Hematopoietic multipotent progenitor cell treated with erythropoietin and hydrocortisone succinate and interleukin-3 and kit ligand, for 15 days (in vitro differentiated cells): ENCODE measurements at places on chromosomes 3 and 15.

- no peak for DNase-seq
Measured at GRCh38 chr3:192772240-192772894, 45.0 kb upstream of the FGF12 start.

- DNase-seq = no peak
Measured at GRCh38 chr3:135944831-135945230, 20.7 kb upstream of the PPP2R3A start.

GRCh38 chr15:60396560-60396957 is 1.2 kb downstream of the ANXA2 start:
- no peak for DNase-seq

DNA sequence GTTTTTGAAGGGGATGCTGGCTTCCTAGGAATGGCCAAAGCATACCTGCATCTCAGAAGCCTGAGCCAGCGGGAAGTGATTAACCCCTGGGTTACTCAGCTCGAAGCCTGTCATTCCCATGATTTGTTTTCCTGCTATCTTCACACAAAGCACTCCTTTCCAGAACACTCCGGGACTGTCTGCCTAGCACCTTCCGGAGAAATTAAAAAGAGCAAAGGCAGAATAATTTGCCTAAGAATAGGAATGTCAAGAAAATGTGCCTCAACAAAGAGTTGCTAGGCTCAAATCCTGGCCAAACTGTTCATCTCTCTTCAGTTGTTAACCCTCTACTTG is 34.1 kb downstream of the TPM1 start:
- DNase-seq = no peak

GRCh38 chr3:142077155-142077858 is 72.0 kb downstream of the TFDP2 start:
- no peak for DNase-seq

DNA sequence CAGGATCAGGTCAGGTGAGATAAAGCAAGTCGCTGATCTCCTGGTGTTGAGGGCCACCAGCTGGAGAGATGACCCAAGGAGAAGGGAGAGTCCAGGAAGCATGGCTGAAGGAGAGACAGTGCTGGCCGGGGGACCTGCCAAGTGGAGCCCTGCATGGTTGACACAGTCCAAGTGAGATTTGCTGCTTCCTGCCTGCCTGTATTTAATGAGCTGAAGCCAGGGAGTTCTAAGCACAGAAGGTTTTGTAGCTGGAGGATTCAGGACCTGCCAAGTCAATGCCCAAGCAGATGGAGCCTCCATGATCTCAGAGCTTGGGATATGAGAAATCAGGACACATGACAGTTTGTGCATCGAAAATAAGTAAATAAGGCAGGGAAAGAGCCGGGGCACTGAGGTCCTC is 125.6 kb downstream of the SRGAP3 start:
- DNase-seq = no peak

DNA sequence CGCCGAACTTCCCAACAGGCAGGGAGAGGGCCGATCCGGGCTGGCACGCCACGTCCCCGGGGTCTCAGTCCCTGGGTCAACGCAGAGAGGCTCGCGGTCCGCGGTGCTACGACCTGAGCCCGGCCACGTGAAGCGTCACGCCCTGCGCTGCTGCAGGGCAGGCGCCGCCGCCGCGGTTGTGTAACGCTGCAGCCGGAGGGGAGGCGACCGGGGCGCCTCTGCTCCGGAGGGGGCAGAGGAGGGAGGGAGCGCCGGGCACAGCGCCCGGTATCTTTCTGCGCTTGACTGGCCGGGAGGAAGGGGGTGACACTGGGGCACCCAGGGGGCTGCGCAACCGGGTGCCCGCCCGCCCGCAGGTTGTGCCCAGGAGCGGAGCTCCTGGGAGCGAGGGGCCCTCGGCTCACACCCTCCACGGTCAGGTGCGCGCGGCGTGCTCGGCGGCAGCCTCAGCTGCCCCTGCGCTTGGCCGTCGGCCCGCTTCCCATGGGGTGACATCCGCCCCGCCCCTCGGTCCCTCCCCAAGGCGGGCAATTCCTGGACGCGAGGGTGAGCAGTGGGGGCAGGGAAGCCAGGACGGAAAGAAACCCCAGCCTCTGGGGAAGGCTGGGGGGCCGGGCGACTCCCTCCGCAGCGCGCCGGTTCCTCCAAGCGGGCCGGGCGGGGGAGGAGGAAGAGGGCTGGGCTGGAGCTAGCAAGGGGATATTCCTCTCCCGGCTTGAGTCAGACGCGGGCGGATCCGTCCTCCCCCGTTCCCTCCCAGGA is 852 bp upstream of the BHLHE40 start:
- DNase-seq = peak; percentile 45

GRCh38 chr15:39887211-39887610 is 32.9 kb downstream of the GPR176 start:
- no peak for DNase-seq

- no peak for DNase-seq
Measured at GRCh38 chr3:98733812-98734281, 29.3 kb upstream of the ST3GAL6 start.

DNA sequence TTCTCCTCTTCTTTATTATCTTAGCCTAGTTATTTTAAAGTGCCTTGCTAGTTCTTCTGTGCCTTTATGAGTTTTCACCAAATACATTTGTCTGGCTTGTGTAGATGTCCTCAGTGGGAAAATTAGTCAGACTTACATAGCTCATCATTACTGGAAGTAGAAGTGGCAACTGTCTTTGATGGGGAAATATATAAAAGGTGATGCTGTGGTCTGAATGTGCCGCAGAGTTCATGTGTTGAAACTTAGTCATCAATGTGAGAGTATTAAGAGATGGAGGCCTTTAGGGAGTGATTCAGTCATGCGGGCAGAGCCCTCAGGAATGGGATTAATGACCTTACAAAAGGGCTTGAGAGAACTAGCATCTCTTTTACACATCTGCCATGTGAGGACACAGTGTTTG is 6.4 kb upstream of the ERICH6 start:
- DNase-seq = no peak

- no peak for DNase-seq
Measured at GRCh38 chr3:126732281-126733060, 28.4 kb downstream of the CHCHD6 start.

- no peak for DNase-seq
Measured at GRCh38 chr3:11567516-11568467, 75.9 kb downstream of the VGLL4 start.

DNA sequence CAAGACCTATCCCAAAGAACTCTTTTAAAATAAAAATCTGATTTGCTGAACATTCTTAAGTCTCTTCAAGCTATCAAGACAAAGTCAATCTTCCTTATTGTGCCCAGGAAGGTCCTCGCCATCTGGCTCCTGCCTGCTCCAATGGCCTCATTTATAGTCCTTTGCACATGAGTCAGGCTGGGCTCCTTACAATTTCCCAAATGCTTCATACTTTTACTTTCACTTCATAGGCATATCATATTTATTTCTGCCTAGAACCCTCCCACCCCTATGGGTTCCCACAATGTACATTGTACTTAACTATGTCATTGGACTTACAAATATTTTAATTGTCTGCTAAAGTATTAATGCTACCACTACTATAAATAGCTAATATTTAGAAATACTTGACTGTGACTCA is 9.1 kb downstream of the THRB start:
- DNase-seq = peak; percentile 21

DNA sequence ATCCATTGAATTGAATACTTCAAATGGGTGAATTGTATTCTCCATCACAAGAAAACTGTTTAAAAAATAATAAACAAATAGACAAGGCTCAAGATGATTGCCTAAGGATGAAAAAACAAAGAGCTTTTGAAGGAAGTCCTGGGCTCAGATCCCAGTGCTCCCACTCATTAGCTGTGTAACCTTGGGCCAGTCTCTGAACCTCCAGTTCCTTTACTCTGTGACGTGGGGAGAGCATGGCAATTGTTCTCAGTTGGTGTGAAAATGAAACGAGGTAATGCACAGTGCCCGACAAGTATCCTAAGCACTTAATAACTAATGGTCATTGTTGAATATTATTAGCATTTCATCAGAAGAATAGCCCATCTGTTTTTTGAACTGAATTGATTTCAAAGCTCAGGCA is 40.7 kb downstream of the TNIK start:
- DNase-seq = no peak

DNA sequence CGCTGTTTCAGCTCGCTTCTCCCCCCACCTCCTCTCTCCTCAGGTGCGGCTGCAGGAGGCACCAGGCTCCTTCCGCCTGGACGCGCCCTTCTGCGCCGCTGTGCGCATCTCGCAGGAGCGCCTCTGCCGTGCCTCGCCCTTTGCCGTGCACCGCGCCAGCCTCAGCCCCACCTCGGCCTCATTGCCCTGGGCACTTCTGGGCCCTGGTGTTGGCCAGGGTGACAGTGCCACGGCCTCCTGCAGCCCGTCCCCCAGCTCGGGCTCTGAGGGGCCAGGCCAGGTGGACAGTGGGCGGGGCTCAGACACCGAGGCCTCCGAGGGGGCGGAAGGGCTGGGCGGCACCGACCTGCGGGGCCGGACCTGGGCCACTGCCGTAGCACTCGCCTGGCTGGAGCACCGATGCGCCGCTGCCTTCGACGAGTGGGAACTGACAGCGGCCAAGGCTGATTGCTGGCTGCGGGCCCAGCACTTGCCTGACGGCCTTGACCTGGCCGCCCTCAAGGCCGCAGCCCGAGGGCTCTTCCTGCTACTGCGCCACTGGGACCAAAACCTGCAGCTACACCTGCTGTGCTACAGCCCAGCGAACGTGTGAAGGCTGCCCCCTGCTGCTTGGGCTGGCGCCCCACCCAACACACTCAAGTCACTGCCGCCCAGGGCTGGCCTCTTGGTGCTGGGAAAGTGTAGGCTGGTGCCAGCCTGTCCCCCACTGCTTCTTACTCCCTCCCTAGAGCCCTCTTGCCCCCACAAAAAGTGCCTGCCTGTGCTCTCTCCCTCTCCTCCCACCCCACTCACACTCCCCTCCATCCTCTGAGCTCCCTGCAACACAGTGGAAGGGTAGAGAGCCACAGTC is 7.1 kb downstream of the ALG3 start:
- peak; percentile 43 for DNase-seq

- DNase-seq = no peak
Measured at GRCh38 chr3:49415931-49416601, 3.8 kb downstream of the TCTA start.

DNA sequence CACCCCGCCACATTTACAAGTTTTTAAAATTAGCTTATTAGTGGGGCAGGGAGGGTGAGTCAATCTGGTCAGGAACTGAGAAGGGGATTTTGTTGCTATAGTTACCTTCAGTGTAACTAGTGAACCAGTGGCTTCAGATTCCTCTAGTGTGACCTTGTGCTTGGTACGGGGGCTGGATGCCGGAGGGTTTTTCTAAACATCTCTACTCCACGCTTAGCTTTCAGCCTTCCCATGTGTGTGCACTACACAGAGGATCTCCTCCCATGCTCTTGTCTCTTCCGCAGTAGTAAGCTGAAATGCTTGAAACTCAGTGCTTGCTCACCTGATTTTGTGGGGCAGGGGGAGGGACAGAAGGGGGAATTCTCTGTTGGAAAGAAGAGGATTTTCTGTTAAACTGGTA is 67.9 kb upstream of the AKAP13 start:
- DNase-seq = no peak

- no peak for DNase-seq
Measured at GRCh38 chr3:11601446-11602238, 42.1 kb downstream of the VGLL4 start.

DNA sequence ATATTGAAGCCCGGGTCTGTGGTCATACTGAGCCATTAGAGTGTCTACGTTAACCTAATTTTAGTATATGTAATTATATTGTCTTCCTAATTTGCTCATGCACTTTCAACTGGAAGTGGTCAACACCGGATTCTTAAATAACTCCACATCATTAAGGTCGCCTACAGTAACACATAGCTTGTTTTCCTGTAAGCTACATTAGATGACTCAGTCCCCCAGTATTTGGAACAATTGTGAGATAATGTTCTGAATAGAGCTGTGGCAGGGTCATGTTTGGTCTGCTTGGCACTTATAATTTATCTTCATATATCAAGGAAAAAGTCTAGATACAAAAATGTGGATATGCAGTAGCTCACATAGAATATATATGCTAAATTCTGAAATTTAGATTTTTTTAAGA is 486.2 kb downstream of the IGSF11 start:
- no peak for DNase-seq

DNA sequence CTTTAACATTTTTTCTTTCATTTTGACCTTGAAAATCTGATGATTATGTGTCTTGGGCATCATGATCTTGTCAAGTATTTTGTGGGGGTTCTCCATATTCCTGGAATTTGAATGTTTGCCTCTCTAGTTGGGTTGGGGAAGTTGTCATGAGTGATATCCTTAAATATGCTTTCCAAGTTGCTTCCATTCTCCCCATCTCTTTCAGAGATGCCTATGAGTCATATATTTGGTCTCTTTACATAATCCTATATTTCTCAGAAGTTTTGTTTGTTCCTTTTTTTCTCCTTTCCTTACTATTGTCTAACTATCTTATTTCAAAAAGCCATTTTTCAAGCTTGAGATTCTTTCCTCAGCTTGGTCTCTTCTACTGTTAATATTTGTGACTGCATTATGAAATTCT is 69.0 kb upstream of the CCDC80 start:
- DNase-seq = no peak

GRCh38 chr15:55740359-55740878 is 2.5 kb downstream of the PRTG start:
- no peak for DNase-seq

- no peak for DNase-seq
Measured at GRCh38 chr3:148953094-148953493, 38.2 kb upstream of the GYG1 start.

DNA sequence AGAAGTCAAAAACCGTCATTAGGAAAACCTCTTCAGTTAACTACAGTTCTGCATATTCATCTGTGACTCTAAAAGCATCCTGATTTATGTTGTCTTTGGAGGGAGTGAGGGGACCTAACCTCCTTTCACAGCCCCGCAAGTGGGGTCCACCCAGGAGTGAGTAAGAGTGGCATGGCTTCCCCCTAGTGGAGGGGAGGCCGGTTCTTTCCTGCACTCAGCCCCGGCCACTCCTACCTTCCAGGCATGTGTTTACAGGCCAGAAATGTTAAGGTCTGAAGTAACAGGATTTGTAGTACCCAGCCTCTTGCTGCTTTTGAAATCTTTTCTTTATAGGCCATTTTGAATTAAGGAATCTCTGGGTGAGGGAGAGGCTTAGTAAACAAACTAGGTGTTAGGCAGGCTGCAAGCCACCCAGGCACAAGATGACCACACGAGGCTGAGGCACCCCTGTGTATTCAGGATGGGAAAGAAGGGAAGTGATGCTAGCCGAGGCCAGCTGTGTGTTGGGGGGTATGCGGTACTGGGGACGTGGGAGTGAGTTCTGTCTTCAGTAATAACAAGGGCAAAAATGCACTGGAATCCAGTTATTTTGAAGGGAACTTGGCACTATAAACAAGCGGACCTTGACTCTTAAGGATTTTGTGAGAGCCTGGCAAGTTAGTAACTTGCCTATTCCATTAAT is 50.5 kb downstream of the CTDSPL start:
- DNase-seq = no peak

GRCh38 chr15:92503889-92504288 is 110.2 kb downstream of the ST8SIA2 start:
- DNase-seq = no peak

- no peak for DNase-seq
Measured at GRCh38 chr15:29435811-29436210, 166.2 kb upstream of the NSMCE3 start.

DNA sequence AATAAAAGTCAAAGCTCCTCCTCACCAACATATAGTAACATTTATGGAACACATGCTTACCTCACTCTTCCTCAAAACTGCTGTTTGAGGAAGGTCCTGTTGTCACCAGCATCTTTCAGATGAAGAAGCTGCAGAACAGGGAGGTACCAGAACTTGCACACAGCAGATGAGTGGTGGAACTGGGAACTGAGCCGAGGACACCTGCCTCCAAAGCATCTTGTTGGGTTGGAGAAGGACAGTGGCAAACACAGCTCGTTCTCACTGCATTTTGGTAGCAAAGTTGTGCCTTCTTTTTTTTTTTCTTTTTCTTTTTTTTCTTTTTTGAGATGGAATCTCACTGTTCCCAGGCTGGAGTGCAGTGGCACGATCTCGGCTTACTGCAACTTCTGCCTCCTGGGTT is 76.0 kb downstream of the CEMIP start:
- DNase-seq = no peak
